ENCODE measurements at places on chromosomes 4 and X.

GRCh38 chrX:29453333-29453732 is 762.0 kb upstream of the MAGEB2 start:
- peak; percentile 1 for DNase-seq

DNA sequence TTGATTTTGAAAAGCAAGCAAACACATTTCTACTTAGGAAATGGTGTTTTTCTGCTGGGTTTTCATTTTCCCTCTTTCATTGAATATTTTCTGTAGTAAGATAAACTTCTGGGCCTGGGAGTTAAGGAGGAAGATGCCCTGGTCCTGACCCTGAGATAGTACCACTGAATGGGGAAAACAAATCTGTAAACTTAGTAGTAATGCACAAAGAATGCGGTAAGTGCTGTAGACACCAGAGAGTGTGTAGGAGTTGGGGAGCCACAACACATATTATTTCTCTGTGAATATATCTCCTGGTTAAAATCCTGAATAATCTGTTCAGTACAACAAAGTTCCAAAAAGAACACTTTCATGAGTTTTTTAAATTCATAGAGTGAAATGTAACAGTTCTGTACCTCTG is 178.3 kb downstream of the MAPK10 start:
- no peak for DNase-seq

- DNase-seq: no peak
Measured at GRCh38 chrX:68895341-68895755, 66.5 kb downstream of the EFNB1 start.

GRCh38 chr4:148238811-148239493 is 203.3 kb downstream of the NR3C2 start:
- DNase-seq: no peak

DNA sequence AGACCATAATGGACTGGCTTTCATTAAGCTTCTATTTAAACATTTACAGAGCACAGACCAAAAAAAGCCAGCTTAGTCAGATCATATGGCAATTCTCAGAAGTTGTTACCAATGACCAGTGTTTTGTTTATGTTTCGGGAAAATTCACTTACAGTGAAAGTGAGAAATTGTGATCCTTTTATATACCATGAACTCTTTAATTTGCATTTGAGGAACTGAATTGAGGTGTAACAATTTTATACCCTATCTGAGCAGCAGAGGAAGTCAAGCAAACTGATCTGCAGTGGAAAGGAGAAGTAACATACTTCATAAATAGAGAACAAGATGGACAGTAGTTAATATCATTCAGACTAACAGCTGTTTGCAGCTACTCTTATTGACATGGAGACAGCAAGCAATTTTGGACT is 97.1 kb downstream of the TMA16 start:
- no peak for DNase-seq

- no peak for DNase-seq
Measured at GRCh38 chr4:168707205-168707604, 210.4 kb downstream of the PALLD start.

- no peak for DNase-seq
Measured at GRCh38 chr4:123597586-123597985, 201.0 kb downstream of the SPRY1 start.

- DNase-seq: no peak
Measured at GRCh38 chr4:683982-684622, 4.8 kb downstream of the SLC49A3 start.

DNA sequence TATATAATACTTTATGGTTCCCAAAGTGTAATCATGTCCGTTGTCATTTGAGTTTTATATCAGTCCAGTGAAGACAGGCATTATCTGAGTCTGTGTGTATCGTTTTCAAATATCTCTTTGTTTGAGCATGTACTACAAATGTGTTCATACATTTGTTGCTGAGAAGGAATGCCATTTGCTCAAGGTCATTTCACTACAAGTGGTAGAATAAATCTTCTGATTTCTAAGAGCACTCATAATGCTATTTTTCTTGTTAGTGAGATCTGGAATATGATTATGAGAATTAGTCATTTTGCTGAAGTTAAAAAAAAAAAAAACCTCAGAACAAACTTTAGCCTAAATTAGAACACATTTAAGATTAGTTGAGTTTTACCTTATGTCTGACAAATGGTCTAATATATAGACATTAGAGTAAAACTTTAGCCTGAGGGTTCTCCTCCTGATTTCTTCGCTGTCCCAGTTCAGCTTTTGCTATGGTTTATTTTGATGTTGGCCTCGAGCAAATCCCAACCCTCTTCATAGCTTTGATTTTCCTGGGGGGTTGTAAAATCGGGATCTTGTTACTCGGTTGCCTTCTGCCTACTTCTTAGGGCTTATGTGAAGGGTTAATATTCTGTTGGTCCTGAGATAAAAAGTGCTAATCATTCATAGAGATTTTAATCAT is 87.1 kb downstream of the TMEM131L start:
- DNase-seq: no peak

- DNase-seq: peak; percentile 28
Measured at GRCh38 chrX:386239-386767, 404 bp downstream of the PPP2R3B start.

DNA sequence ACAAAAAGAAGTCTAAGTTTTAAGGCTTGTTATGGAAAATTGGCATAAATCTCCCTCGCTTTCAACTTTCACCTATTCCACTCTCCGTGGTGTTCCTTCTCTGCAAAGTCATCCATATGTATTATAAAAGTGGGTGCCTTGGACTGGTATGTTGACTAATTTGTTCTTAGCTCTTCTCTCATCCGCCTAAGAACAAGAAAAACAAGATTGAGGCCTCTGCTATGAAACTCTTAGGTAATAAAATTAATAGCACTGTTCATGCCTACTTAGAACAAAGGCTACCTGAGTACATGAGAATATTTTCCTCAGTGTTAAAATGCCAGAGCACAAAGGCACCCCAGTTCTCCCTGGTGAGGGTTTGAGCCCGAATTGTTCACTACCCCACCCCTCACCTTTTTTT is 1.3 kb downstream of the CNGA1 start:
- no peak for DNase-seq

- peak; percentile 82 for DNase-seq
Measured at GRCh38 chr4:109429545-109429944, 4.1 kb upstream of the SEC24B start.

- no peak for DNase-seq
Measured at GRCh38 chr4:169293343-169294176, 22.8 kb upstream of the SH3RF1 start.

DNA sequence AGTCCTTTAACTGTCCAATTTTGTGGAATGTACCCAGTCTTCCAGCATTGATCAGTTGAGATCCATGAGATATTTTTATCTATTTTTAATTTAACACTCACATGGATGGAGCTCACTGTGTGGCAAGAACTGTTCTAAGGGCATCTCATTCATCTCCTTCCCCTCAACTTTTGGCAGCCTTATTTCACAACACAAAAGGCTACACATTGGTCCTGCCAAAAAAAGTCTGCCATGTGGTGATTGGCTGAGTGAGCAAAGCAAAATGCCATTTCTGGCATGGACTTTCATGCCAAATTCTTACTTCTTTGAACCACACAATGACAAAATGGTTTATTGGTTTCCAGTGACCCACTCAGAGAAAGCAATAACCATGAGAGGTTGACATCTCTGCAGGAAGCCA is 171.6 kb upstream of the MAP3K15 start:
- DNase-seq: no peak

DNA sequence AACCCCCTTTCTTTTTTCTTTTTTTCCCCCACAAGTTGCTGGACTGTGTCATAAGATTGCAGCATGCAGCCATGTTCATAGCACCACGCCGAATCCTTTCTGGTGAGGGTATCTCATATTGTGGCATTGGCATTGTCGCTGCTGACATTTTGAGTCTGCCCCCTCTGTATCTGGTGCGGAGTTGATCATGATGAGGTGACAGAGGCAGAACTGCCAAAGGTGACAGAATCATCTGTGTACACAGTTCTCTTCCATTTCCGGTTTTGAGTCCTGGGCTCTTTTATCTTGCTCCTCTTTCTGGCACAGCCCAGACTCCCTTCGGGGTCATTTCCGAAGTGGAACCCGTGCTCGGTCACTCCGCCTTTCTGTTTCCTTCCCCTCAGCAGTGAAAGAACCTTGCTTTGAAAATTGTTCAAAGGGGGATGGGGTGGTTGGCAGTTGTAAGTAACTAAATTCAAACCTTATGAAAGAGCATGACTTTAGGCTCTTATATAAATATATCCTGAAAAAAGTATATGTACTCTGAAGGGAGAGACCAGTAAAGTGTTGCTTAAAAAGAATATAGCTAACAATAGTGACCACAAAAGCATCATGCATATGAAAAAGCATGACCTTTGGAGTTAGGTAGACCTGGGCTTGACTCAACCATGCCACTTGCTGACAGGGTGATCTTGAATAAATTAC is 55.0 kb upstream of the BMP2K start:
- DNase-seq: peak; percentile 51

DNA sequence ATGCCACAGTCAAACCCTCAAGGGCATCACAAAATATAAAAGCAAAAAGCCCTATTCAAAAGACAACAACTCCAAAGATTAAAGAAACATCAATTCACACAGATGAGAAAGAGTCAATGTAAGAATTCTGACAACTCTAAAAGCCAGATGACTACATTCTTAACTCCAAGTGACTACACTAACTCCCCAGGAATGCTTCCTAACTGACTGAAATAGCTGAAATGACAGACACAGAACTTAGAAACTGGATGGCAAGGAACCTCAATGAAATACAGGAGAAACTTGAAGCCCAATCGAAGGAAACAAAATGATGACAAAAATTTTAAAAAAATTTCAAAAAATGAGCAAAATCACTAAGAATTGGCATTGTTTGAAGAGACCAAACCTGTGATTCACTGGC is 1047.6 kb upstream of the PCDH10 start:
- no peak for DNase-seq

DNA sequence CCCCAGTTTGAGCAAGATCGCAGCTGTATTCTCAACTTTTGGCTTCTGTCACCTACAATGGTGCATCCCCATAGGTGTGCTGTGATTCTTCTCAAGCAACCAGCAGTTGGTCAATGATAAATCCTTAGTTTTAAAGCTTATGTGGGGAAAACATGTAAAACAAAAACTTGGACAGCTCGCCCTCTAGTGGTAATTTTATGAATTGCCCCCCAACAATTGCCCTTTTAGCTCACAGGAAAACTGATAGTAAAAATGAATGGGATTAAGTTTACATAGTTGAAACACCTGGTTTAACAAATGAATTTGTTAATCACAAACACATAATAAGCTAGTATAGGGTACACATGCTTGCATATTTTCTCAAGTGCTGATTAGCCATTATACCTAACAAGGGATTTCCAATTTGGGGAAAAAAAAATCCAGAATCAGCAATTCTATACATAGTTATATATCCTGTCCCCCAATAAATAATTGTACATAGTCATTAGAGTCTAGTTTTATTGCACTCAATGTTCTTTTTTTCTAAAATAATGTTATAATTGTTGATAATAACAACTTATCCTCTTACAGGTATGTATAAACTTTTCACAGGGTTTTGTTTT is 30.1 kb downstream of the TEX13A start:
- DNase-seq: peak; percentile 28

DNA sequence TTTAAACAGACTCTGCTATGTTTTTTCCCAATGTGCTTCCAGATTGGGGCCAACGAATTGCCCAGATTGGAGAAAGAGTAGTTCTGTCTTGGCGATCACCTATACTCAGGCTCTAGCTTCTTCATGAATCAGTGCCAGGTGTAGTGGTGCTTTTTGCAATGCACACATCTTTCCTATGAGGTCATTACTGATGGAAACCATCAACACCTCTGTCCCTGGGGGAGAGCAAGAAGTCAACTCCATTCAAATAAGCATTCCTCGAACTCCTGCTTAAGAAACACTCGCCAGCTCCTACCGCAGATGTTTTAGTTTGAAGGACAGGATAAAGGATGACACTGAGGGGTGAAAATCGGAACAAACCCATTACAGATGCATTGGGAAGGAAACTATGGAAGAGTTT is 156.5 kb upstream of the DKK2 start:
- DNase-seq: no peak

DNA sequence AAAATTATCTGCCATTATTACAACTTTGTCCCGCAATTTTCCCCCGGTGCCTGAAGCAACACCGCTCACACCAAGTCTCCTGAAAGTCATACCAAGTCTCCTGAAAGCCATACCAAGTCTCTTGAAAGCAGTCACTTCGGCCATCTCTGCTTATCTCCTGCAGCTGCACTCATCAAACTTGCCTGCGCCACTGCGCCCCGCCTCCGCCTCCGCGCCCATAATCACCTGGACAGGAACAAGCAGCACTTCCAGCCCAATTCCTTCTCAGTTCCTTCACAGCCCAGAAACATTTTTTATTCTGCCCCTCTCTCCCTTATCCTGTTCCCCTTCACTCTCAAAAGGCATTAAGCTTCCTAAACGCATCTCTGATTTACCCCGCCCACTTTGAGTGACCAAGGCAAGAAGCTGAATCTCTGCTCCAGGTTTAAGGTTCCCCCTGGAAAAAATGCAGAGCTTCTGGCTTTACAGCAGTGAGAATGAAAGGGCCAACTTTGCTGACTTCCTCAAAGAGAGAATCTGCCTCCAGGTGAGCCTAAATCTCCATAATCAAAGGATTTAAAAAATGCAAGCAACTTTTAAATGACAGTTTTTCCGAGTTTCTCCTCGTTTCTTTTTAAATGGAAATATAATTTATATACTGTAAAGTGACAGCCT is 7.7 kb downstream of the GPR50 start:
- no peak for DNase-seq

- no peak for DNase-seq
Measured at GRCh38 chr4:157172011-157172410, 48.5 kb upstream of the GRIA2 start.

Measured in activated CD4-positive, alpha-beta T cell treated with anti-CD3 and anti-CD28 coated beads, Interleukin-2, amount 50 U/mL, for 16 hours (primary cell).